Prostate gland (tissue), 2 donors: ENCODE measurements at places on chromosomes 6 and 20.

GRCh38 chr6:37551867-37552266 lies 52.2 kb upstream of the CCDC167 start:
- H3K27ac ChIP-seq: no peak overlapping the region
- H3K27me3 ChIP-seq: no peaks in the 10 kb centered on the region
- no peak overlapping the region for H3K4me3 ChIP-seq
- DNase-seq: no peak
- no peaks in the 10 kb centered on the region for H3K4me1 ChIP-seq
- H3K36me3 ChIP-seq: no peaks in the 10 kb centered on the region

- DNase-seq: no peak
- no peak overlapping the region for H3K27ac ChIP-seq
- no peaks in the 10 kb centered on the region for H3K36me3 ChIP-seq
- no peaks in the 10 kb centered on the region for H3K27me3 ChIP-seq
- H3K4me3 ChIP-seq: peak overlapping the region; percentile 63
Measured at GRCh38 chr6:110181131-110182030, 1.2 kb downstream of the CDC40 start.

GRCh38 chr6:125193208-125193607 lies 39.6 kb downstream of the TPD52L1 start:
- no peaks in the 10 kb centered on the region for H3K27me3 ChIP-seq
- H3K4me1 ChIP-seq: peaks cover 4% of the 10 kb centered on the region
- no peak for DNase-seq
- no peak overlapping the region for H3K4me3 ChIP-seq

DNA sequence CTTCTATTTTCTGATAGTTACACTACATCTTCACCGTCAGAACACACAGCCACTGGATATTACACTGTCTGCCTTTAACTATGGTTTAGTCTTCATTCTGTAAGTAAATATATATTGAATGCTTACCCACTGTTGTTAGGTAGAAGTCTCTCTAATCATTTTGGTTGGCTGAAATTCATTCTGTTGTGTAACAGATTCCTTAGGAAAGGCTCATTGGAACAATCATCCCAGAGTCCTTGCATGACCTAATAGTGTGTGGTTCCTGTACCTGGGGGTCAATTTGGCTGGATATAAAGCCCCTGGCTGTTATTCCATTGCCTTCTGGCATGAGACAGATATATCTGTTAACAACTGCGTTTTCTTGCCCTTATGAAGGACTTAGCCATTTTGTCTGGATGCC lies 9.9 kb downstream of the BLOC1S5 start:
- no peaks in the 10 kb centered on the region for H3K4me1 ChIP-seq
- H3K4me3 ChIP-seq: no peak overlapping the region
- H3K27me3 ChIP-seq: no peaks in the 10 kb centered on the region

DNA sequence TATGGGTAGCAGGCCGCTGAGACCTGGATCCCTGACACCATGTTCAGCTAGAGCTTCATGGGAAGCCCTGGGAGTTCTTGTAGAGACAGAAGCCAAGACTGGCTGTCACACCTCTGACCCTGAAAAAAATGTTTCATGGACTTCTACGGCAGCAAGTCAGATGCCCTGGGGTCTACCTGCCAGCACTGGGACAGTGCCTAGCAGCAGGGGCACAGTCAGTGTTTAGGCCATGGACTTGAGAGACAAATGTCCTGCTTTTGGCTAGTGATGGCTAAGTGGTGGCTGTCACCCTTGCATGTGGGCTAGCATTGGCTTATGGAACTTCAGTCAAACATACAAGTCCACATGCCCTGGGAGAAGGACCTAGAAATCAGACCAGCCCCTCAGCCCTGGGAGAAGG lies 41.3 kb upstream of the SSTR4 start:
- H3K4me1 ChIP-seq: no peaks in the 10 kb centered on the region
- H3K27ac ChIP-seq: no peak overlapping the region
- H3K36me3 ChIP-seq: no peaks in the 10 kb centered on the region
- no peak for DNase-seq
- no peaks in the 10 kb centered on the region for H3K27me3 ChIP-seq

DNA sequence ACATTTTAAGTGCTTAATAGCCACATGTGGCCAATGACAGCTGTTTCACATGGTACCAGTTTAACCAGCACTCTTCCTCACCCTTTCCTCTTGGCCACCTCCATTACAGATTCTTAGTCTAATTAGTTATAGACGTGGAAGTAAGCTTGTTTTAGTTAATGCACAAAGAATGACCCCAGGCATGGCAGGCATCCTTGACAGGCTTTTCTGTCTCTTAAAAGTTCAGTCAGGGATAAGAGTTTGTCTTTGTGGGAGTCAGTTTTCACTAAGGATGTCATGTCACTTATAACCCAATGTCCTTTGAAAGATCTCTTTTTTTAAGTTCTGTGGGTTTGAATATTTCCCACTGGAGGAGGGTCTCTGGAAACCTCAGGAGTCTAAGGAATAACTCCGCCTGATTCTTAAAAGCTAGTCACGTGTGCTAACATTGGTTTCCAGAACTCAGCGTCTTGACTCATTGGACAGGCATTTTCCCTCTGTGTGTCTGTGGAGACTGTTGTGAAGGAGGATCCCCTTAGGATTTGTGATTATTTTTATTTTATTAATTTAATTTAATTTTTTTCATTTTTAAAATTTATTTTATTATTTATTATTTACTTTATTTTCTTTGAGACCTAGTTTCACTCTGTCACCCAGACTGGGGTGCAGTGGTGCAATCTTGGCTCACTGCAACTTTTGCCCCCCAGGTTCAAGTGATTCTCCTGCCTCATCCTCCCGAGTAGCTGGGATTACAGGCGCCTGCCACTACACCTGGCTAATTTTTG lies 171.4 kb downstream of the ZFAND3 start:
- no peak for DNase-seq
- no peaks in the 10 kb centered on the region for H3K36me3 ChIP-seq
- no peak overlapping the region for H3K27ac ChIP-seq
- H3K4me1 ChIP-seq: no peaks in the 10 kb centered on the region
- H3K27me3 ChIP-seq: no peaks in the 10 kb centered on the region
- H3K4me3 ChIP-seq: no peak overlapping the region

DNA sequence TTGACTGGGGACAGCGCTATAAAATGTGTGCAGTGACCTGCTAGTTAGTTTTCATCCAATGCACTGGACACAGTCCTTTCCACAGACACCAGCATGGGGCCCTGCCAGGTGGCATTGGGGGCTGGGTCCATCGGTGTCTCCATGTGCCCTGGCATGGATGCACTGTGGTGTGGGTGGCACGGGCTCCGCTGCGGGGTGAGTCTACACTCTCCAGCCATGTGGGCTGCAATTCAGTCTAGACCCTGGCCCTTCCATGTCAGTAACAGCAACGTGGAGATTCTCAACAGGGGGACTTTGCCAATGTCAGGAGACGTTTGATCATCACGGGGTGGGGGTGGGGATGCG lies 100.0 kb downstream of the RAMACL start:
- H3K27me3 ChIP-seq: no peaks in the 10 kb centered on the region
- no peak overlapping the region for H3K27ac ChIP-seq

- H3K27ac ChIP-seq: no peak overlapping the region
- no peaks in the 10 kb centered on the region for H3K36me3 ChIP-seq
- no peak overlapping the region for H3K4me3 ChIP-seq
- no peak for DNase-seq
Measured at GRCh38 chr6:135231469-135231844, 50.3 kb downstream of the MYB start.

DNA sequence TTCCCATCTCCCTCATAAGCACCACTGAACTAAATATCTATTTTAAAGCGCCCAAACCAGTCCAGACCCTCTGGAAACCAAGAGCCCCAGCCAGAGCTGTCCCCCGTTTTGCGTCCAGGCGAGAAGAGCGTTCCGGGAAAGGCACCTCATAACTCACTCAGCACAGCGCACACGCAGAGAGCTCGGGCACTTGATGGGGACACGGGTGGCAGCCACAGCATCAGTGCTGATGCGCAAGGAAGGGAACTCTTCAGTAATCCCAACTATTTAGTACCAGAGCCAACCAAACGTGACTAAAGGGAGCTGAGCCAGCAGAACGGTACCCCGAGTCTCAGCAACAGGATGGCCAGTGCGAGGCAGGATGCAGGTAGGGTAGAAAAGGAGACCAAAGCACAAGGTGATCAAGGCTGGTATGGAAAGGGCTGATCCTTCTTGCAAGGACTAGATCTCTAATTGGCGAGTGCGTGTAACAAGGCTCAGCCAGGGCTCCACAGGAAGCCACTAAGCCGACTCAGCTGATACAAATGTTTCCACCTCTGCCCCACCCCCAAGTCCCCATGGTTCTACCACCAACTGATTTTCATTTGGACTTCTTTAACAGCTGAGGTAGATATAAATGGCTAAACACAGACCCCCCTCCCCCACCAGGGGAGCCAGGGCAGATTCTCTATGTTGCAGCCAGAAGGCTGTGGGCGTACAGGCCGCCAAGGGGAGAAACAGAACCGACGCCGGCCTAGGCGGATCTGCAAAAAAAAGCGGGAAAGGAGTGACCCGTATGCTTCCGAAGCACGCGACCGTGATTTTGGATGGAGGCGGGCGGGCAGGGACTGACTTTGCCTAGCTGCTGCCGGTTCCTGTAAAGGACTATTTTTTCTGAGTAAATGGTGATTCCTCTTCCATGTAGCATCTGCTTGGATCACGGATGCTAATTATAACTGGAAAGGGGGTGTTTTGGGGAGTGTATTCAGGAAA lies 183.5 kb upstream of the COL21A1 start:
- DNase-seq: no peak
- H3K36me3 ChIP-seq: no peaks in the 10 kb centered on the region
- no peak overlapping the region for H3K4me3 ChIP-seq
- H3K27ac ChIP-seq: no peak overlapping the region

DNA sequence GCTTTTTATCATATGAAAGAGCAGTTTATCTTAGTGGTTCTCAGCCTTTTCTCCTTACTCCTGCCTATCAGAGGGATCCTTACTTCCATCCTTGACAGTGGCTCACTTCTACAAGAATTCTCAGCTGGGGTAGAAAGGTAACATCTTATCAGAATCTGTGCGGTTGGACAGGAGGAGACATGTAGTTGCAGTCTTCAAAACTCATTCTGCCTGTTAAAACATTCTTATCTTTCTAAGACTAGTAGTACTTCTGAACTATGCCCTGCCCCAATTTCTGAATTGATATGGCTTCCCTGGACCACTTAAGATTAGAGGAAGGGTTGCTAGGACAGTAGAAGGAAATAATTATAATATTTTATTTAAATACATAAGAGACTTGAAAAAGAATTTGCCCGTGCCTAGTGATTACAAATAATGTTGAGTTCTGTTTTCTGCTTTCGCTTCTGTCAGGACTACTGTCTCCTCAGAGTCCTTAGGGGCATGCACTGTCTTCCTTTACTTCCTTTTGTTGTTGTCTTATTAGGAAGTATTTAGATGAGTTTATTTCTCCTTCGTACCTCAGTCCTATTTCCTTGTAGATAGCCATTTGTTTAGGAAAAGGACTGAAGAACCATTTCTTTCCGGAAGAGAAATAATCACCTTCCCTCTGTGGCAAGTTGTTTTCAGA lies 24.9 kb downstream of the BLTP3A start:
- H3K36me3 ChIP-seq: no peaks in the 10 kb centered on the region
- H3K4me3 ChIP-seq: no peak overlapping the region

DNA sequence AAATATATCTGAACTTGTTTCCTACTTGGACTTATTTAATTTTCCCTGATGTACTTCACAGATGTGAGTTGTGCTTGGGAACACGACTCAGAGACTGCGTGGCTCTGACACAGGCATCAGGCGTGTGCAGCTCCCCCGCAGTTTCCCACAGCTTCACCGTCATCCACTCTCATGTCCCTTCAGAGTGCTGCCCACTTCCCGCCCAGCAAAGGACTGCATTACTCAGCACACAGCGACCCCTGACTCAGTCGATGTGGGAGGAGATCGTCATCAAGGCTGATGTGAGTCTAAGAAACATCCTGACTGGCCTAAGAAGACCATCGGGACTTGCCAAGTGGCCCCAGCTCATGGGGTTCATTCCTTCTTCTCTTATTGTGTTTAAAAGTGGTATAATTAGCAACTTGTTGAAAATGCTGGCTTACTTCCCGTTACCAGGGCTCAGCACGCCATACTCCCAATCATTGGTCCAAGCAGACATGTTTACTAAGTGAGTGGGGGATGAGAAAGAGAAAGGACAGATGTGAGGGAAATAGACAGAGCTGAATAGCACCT lies 539.4 kb upstream of the JARID2 start:
- H3K36me3 ChIP-seq: no peaks in the 10 kb centered on the region
- H3K4me1 ChIP-seq: peaks cover 5% of the 10 kb centered on the region
- no peaks in the 10 kb centered on the region for H3K27me3 ChIP-seq
- no peak overlapping the region for H3K4me3 ChIP-seq
- H3K27ac ChIP-seq: no peak overlapping the region
- no peak for DNase-seq

DNA sequence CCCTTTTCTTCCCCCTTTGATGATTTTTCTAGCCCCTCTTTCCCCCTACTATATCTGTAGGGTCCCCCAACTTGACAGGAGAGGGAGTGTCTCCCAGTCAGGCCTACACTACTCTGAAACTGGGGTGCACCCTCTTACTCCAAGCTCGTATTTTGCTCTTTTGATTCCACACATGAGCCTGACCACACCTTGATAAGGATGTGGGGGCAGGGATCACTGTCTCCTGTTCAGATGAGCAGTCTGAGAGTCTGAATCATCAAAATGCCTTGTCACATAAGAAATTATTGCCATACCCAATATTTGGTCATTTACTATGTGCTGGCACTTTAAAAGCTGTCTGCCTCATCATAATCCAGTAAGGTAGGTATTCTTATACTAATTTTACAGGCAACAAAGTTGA lies 15.9 kb downstream of the PNPLA1 start:
- H3K36me3 ChIP-seq: no peaks in the 10 kb centered on the region
- DNase-seq: no peak
- H3K27me3 ChIP-seq: no peaks in the 10 kb centered on the region

DNA sequence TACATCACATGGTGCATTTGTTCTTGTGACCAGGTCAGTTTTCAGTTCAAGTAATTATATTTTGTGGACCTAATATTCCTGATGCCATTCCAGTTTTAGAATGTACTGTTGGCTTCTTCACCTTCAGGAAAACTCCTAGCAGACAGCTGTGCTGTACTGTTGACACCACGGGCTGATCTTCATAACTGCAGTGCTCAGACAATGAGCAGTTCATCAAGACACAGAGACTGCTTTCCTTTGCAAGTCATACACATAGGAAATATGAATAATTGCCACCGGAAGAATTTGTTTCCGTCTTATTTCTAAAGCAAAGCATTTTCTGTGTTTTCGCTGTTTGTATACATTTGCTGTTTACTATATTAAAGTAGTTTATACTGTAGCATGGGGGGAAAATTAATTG lies 89.8 kb downstream of the C6orf118 start:
- DNase-seq: no peak
- no peaks in the 10 kb centered on the region for H3K27me3 ChIP-seq
- no peaks in the 10 kb centered on the region for H3K36me3 ChIP-seq

- no peaks in the 10 kb centered on the region for H3K4me1 ChIP-seq
- DNase-seq: no peak
- no peaks in the 10 kb centered on the region for H3K36me3 ChIP-seq
- H3K27ac ChIP-seq: no peak overlapping the region
- no peak overlapping the region for H3K4me3 ChIP-seq
Measured at GRCh38 chr6:116008470-116009243, 52.0 kb downstream of the FRK start.

GRCh38 chr6:124339610-124340334 lies 536.1 kb downstream of the NKAIN2 start:
- no peaks in the 10 kb centered on the region for H3K4me1 ChIP-seq
- no peaks in the 10 kb centered on the region for H3K36me3 ChIP-seq
- DNase-seq: no peak
- no peak overlapping the region for H3K4me3 ChIP-seq
- no peak overlapping the region for H3K27ac ChIP-seq
